Fibroblast of skin of left quadriceps (primary cell): ENCODE measurements at places on chromosomes 2 and 18.

GRCh38 chr2:30986231-30986580 lies 152.0 kb downstream of the GALNT14 start:
- DNase-seq, result no peak

DNA sequence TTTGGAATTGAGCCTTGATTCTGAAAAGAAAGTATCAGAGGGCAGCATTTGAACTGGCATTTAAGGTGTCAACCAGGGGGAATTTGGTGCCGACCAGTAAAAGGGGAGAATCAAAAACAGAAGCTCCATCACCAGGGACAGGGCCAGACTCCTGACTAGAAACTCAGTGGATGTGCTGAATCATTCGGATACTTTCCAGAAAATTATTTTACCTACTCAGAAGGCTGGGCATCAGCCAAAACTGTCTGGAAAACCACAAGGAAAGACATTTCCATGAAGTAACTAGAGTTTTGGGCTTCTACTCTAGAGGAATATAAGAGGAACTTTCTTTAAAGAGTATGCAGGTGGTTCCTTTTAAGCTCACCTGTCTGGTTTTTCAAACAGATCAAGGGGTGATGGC lies 756.6 kb downstream of the RNF144A start:
- DNase-seq, result peak; percentile 57

- DNase-seq, result no peak
Observed at GRCh38 chr18:36315736-36316135, 18.2 kb downstream of the FHOD3 start.

DNA sequence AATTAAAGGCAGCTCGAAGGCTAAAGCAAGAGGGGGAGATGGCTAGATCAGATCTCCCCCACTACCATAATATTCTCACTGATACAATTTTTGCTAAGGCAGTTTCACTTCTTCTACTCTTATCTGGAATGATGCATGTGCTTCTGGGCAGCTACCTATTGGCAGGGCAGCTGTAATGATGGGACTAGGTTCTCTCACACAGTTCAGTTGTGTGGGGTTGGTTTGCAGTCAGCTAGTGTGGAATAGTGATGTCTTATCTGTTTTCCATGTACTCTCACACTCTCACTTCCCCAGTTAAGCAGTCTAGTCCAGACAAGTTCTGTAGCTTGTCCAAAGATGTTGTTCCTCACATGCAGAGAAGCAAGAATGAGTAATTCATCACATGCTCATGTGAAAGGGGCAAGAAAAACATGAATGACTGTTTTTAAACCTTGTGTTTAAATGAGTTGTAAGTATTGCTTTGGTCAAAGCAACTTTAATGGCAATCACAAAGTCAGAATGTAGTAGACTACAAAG lies 836.1 kb downstream of the CBLN2 start:
- no peak for DNase-seq

DNA sequence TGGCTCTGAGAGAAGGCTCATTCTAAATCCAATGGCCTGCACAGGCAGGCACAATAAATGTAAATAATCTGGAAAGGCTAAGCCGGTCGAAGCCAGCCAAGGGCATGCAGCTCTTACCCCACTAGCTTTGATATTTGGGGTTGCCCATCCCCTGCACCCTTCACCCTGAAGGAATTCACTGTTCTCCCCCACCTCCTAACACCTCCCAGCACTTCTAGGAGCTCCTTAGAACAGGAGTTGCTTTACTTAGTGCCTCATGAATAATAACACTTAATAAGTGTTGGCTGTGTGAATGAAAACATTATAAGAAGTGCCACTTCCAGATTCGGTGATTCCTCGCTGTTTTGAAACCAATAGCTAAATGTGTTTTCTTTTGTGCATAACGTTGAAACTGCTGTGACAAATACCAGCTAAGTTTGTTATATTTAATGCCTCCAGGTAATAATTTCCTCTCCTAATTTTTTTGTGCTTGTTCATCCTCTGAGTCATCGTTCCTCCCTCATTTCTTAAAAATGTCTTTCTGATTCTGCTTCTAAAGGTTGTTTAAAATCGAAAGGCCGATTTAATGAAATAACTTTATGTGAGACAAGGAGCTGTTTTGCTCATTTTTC lies 458.8 kb downstream of the METTL4 start:
- DNase-seq, result no peak
